ENCODE measurements at places on chromosomes 1 and 21.
A peak's percentile ranks its signal among the peaks of the same experiment; 100 is the strongest.

GRCh38 chr1:63789856-63790605 lies 16.2 kb downstream of the ROR1 start:
- DNase-seq, result peak; percentile 90

DNA sequence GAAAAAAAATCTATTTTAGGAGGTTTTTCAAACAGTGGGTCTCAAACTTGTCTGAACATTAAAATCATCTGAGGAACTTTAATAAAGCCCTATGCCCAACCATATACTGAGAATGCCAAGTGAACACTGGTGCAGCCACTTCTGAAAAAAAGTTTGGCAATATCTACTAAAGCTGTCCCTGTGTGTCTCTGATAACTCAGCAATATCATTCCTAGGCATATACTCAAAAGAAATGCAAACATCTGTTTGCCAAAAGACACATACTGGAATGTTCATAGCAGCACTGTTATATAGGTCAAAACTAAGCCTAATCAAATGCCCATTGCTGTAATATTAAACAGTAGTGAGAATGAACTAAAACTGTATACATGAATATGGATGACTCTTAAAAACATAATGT lies 74.2 kb upstream of the RGS4 start:
- no peak for DNase-seq

- DNase-seq, result no peak
Measured at GRCh38 chr1:229068270-229068987, 202.5 kb upstream of the RAB4A start.

DNA sequence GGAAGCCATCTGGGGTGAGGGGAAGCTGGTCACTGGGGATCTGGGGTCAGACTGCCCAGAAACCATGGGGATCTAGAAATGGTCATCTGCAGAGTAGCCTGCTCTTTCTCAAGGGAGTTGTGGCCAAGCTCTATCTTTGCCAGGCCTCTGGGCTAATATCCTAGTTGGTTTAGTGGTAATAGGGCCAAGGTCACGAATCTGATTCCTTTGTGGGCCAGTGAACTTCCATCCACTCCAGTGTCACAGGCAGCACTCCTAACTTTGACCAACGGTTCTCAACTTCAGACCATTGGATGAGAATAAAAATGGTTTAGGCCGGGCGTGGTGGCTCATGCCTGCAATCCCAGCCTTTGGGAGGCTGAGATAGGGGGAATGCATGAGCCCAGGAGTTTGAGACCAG lies 28.1 kb upstream of the PPP2R5A start:
- no peak for DNase-seq

DNA sequence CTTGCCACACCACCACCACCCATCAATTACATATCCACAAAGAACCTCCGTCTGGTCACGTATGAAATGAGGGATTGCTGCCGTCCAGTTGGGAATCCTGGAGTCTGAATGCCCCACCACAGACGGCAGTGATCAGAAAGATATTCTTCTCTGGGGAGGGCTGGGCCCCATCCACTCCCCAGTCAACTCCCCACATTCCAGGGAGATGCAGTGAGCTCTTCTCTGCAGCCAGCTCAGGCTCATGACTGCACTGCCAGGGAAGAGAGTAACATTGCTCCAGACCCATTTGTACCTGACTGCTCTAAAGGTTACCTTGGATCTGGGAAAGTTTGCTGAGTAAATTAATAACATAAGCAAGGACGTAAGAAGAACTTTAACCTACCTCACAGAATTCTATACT lies 18.3 kb downstream of the DEGS1 start:
- DNase-seq, result no peak

- DNase-seq, result no peak
Measured at GRCh38 chr1:213947200-213947801, 40.5 kb upstream of the PROX1 start.
